ENCODE measurements at places on chromosomes 6 and 20.

DNA sequence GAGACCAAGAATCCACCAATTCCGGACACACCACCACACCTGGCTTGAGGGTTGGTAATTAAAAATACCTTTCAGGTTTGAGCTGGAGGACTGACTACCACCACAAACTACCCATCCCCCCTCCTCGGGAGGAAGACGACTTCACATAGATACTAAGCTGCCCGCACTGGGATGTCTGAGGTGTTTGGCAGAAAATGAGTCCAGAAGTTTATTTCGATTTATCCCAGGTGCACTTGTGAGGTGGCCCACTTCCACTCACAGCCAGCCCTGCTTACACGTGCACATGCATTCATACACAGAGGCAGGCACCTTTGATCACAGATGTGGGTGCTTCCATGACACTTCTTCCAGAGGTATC, 187.1 kb downstream of the ID4 start:
- DNase-seq, result no peak

GRCh38 chr20:38249536-38250310, 10.8 kb downstream of the KIAA1755 start:
- no peak for DNase-seq

- DNase-seq, result no peak
These were observed 40.5 kb downstream of the RREB1 start for GRCh38 chr6:7148100-7148822.

- no peak for DNase-seq
These were observed 1060.3 kb upstream of the CITED2 start for GRCh38 chr6:140434761-140435160.

- no peak for DNase-seq
These were observed 187.2 kb downstream of the LRFN2 start for GRCh38 chr6:40399888-40400457.

GRCh38 chr6:124073820-124074587, 270.3 kb downstream of the NKAIN2 start:
- DNase-seq, result no peak

DNA sequence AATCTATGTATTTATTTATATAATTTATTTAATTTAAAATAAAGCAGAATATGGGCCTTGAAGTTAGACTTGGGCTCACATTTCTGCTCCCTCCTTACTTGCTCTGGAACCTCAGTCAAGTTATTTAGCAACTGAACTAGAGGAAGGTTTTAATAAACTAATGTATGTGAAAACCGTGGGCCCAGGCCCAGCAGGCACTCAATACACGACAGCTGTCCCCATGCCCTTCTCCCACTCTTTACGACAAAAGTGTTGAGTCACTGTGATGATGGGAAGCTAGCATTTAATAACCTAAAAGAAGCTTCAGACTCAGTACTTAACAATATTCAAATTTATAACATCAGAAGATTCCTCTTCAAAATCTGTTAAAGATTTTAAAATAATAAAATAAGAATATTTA, 46.7 kb downstream of the SERAC1 start:
- peak; percentile 36 for DNase-seq

GRCh38 chr20:51305316-51306052, 237.0 kb downstream of the NFATC2 start:
- no peak for DNase-seq

DNA sequence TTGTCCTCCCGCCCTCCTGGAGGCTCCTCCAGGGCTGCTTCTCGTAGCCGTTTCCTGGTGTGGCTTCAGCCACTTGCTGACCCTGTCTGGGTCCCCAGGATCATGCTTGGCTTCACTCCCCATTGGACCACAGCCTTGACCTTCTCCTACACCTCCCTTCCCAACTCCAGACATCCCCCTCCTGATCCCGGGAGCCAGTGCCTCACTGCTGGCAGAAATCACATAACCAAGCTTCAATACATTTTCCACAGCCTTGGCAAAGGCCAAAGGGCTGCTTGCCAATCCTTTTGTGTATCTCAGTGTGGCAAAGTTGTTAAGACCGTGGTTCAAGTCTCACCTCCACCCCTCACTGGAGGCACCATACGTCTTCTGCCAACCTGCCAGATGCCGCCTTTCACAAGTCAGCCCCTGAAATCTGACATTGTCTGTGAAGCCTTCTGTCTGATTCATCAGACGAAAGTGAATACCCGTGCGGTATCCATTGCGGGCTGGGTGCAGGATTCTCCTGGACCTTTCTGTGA, 60.1 kb downstream of the PHACTR3 start:
- DNase-seq, result peak; percentile 7

DNA sequence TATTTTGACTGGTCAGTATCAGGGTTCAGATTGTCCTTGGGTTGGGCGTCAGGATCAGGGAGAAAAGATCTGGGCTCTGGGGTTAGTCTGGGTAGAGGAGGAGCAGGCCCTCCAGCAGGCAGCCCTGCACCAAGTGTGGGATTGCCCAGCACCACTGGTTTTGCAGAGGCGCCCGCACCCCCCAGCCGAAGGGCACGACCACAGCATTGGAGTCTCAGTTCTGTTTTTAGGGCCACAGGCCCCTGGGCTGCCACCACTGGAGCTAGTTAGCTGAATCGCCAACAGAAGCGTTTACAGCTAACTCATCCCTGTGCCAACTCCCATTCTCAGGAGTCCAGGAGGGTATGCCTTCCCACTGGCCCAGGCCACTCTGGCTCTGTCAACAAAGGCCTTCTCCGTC, 84.2 kb downstream of the TCP11 start:
- no peak for DNase-seq

- DNase-seq, result no peak
These were observed 150.3 kb upstream of the INSM1 start for GRCh38 chr20:20217621-20218020.

DNA sequence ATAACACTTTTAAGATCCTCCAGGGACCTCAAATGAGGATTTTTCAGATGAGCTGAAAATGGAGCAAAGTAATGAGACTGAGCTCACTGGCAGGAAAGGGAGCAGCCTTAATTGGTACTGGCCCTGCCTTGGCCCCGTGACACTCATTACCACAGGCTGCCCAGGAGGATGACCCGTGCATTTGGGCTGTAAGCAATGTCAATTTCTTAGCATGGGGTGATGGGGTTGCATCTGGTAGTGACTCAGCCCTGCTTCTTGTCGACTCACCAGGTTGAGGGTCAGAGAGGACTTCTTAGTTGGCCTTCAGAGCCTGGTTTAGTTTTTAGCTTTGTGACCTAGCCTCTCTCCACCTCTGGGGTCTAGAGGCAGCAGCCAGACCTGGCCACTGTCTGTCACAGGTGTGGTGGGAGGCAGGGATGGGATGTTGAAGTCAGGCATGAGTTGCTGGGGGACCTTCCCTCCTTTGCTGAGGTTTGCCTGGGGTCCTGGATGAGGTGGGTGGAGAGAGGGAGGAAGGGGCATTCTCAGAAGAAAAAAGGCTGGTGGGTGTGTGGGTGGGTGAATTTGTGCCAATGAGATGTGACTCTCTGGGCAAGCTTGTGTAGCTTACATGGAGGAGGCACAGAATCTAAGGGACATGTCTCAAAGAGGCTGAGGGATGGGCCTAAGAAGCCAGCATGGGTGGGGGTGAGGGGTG, 25.9 kb upstream of the EPB41L1 start:
- DNase-seq, result no peak

DNA sequence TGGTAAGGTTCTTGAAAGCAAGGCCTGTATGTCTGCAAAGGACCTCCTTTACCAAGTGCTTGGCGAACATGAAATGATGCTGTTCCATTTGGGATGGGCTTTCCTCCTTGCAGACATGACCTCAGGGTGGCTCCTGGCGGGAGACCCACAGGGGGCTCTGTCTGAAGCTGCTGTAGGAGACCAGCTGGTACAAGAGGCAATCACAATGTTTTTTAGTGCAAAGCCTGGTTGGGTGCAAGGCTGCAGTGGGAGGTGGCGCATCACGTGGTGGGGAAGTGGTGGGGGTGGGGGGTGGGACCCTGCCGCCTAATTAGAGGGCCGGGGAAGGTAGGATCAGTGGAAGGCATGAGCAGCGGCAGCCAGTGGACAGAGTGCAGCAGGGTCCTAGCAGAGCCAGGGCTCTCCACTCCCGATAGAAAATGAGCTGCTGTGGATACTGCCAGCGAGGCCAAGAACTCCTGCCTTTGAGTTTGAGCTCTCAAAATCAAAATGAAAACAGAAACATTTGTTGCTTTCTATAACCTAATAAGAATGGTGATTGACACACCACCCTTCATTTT, 9.1 kb upstream of the ARMC2 start:
- no peak for DNase-seq

DNA sequence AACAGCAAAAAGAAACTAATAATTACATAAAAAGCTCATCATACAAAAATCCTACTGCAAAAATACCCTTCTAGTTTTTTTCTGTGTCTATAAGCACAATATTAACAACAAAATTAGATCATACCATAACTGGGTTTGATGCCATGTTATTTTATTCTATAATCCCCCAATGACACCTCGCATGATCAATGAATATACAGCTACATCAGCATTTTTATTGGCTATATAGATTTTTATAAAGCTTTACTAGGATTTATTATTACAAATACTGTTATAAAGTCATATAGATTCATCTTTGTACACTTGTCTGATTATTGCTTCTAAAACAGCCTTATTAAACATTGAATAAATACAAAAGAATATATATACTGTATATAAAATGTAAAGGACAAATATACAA, 45.1 kb upstream of the GLP1R start:
- no peak for DNase-seq

DNA sequence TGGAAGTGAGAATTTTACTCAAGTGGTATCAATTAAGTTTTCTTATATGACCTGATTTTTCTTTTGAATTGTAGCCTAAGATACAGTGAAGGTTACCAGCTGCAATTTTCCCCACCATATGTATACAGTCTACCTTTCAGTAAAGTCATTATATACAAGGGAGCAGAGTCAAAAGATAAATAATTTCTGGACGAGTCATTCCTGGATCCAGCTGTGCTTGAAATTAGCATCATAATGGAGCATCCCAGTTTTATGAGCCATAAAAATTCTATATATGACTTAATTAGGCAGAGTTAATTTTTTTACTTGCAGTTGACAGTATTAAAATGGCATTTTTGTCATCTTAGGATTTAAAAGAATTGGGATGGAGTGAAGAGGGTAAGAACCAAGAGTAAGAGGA, 1008.4 kb downstream of the PHF3 start:
- DNase-seq, result no peak

DNA sequence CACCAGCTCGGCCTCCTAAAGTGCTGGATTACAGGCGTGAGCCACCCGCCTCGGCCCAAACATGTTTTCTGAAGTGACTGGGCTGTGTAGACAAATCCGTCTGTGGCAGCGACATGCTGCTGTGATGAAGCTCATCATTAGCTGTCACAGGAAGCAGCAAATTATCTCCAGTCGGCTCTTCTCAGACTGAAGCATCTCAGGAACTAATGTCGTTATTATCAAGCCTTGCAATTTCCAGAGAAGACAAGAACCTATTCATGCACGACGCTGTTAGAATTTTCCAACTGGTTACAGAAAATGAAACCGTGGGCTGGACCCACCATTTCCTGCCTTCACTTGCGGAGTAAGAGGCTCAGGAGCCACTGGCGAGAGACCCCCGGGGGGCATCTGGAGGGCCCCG, 17.1 kb upstream of the NTSR1 start:
- no peak for DNase-seq

GRCh38 chr6:130203370-130203769, 19.4 kb downstream of the SAMD3 start:
- no peak for DNase-seq

DNA sequence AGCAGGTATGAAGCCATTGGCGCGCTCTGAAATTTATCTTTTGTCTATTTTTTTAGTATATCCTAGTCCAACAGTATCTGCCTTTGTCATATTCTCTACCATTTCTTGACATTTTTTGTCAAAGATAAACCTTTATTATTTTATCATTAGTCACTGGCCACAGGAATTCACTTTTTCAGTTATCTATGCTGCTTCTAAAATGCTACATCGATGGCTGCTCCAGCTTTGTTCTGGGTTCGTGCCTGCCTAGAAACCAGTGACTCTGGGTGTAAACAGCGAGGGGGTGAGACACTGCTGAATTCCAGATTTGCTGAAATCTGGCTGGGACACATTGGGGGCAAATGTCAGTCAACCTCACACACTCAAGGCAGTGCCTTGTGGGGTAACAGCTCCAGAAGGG, 193.4 kb downstream of the CDC5L start:
- DNase-seq, result no peak

GRCh38 chr6:15745781-15746180, 83.0 kb upstream of the DTNBP1 start:
- no peak for DNase-seq

GRCh38 chr20:32861446-32861845, 2.7 kb downstream of the EFCAB8 start:
- no peak for DNase-seq

DNA sequence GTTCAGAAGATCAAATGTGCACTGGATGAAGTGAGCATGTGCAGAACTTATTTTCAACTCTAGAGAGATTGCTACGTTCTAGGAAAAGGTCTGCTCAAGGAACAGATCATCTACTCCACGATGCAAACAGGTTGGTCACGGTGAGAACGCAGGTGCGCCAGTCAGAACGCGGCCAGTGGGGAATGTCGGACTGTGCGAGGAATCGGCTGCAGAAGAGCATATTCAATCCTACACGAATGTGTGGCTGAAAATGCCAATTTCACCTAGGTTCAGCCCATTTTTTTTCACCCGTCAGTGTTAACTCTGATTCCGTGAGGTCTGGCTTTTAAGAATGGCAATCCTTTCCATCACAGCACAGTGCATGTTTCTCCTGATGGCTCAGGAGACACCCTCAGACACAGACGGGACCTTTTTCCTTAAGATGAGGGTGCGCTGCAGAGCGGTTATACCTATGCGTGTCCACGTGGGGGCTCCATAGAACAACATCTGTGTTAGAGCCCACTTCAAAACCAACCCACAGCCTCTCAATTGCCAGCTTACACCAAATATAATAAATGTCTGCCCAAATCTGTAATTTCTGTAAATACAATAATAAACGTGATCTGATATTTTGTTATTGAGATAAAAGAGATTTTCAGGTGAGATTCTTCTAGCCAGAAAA, 250.4 kb downstream of the FOXA2 start:
- peak; percentile 72 for DNase-seq

- no peak for DNase-seq
These were observed 47.1 kb downstream of the IGF2R start for GRCh38 chr6:160015778-160016684.

DNA sequence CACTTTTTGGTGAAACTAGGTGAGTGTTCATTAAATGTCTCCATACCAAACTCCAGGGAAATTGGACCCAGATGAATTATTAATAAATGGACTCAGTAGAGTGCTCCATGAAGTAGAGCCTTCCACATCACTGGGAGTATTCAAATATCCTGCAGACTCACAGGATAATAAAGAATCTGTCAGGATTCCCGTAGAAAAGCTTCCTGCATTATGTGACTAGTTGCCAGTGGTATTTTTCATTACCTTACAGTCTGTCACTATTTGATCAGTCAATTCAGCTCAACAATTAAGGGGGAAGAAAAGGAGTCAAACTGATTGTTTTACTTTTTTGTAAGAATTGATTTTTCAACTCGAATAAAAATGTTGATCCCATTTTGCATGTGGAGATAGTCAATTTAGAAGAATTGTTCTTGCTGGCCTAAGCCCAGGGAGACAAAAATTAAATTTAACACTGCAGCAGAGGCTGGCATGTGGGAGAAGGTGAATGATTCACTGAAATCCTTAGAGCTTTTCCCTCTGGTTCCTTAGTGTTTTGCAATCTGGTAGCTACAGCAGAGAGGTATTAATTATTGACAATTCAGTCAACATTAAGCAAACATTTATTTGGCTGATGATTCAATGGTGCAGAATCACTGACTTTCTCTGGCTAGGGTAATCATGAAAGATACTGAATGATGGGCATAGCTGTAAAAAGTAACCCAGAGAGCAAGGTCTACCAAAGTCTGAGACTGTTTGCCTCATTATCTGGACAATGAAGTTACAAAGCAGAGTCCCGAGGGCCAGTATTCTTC, 442.4 kb downstream of the CD83 start:
- no peak for DNase-seq
